Skeletal muscle tissue (tissue), 5 donors: ENCODE measurements at places on chromosomes 4 and X. TPM values are rescaled to one million over a fixed set of nuclear protein-coding genes. Genes with fewer than 3 reads are reported as not detected.

The TMSB15C gene
- total RNA-seq: 7.8 TPM

The MUC7 gene
- not detected for total RNA-seq

The TECRL gene
- total RNA-seq: 27.1 TPM

The ADAM29 gene
- not detected for total RNA-seq
